AG04450 (cell line): ENCODE measurements at places on chromosomes 5 and 9. TPM values are rescaled to one million over a fixed set of nuclear protein-coding genes. Genes with fewer than 3 reads are reported as not detected.

Gene IL13
- not detected in 2 replicates for polyA plus RNA-seq

Gene PGM5
- polyA plus RNA-seq, result 5.9 TPM in 2 replicates

Gene SPATA31A3
- polyA plus RNA-seq, result not detected in 2 replicates

Gene TMEM252
- polyA plus RNA-seq, result not detected in 2 replicates

Gene NR2F1
- 47.9 and 65.5 TPM in 2 replicates for polyA plus RNA-seq

Gene GLRA1
- polyA plus RNA-seq, result not detected in 2 replicates

Gene EDIL3
- polyA plus RNA-seq, result 42.0 and 61.9 TPM in 2 replicates

Gene HRH2
- not detected in 2 replicates for polyA plus RNA-seq

- no peak for DNase-seq
These were observed 73.5 kb downstream of the TRIM36 start for GRCh38 chr5:115096034-115096769.

DNA sequence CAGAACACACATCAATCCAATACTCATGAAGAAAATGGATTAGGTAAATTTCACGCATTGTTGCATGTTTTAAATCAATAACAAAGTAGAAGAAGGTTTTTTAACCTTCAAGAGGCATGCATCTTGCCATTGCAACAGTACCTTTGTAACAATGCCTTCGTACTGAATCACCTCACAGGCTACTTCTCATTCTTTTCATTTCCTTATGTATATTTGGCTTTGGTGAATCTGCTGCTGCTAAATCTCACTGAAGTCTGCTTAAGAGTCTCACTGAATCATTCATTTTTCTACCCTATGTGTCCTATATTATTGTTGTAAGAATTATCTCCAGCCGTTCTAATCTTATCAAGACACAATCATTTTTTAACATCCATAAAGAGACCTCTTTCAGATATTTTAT, 152.5 kb downstream of the CDH10 start:
- DNase-seq, result no peak

DNA sequence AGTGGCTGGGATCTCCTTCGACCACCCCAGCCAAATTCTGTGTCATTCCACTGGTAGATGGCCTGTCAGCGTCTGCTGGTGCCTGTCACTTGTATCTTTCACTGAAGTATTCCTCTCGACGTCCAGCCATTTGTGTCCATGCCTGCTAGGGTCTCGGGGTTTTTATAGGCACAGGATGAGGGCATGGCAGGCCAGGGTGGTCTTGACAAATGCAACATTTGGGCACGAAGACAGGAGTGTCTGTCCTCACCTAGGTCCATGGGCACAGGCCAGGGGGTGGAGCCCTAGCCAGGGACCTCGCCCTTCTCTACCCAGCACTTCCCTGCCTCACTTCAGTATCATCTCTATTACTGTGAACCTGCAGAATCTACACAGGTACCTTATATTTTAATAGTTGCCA, 2223.9 kb upstream of the ACO1 start:
- no peak for DNase-seq

DNA sequence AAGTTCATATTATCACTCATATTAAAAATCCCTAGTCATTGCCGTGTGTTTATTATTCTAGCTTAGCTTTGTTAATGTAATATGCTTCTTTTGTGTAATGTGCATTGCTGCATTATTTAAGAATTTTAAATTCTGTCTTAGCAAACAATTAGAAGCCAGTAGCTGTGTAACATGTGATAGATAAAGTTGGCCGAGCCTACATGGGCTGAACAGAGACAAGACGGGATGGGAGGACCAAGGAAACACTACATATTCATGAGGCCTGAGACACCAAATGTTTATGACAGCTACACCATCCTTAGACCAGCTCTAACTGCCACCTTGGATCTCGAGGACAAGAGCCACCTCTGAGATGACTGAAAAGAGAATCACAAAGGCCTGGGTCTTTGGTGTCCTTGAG, 51.0 kb upstream of the COL15A1 start:
- DNase-seq, result no peak

GRCh38 chr5:152185547-152186245, 219.4 kb downstream of the NMUR2 start:
- DNase-seq, result no peak

DNA sequence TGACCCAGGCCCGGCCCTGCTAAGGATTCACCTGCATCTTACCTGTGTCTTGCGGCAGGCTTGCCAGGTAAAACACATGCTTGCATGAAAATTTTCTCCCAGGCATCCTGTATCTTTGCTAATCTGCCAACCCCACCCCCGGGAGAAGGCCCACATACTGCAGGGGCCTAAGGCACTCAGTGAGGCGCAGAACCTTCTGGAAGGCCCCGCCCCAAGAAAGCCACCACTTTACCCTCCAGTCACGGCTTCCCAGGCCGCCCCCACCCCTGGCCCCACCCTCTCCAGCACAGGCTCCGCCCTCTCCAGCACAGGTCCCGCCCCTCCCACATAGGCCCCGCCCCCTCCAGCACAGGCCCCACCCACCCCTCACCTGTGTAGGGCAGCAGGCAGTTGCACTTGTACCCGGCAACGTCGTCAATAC, 29.8 kb upstream of the SEC16A start:
- DNase-seq, result no peak

GRCh38 chr5:154146409-154146808, 44.1 kb upstream of the GALNT10 start:
- no peak for DNase-seq

GRCh38 chr5:72510610-72511181, 3.5 kb upstream of the ZNF366 start:
- DNase-seq, result peak; percentile 47

- DNase-seq, result no peak
These were observed 21.1 kb upstream of the TMEM174 start for GRCh38 chr5:73151766-73152410.
